CD4-positive, alpha-beta T cell treated with Interleukin-17A for 1 hour (primary cell): ENCODE measurements at places on chromosomes 7 and 10.

DNA sequence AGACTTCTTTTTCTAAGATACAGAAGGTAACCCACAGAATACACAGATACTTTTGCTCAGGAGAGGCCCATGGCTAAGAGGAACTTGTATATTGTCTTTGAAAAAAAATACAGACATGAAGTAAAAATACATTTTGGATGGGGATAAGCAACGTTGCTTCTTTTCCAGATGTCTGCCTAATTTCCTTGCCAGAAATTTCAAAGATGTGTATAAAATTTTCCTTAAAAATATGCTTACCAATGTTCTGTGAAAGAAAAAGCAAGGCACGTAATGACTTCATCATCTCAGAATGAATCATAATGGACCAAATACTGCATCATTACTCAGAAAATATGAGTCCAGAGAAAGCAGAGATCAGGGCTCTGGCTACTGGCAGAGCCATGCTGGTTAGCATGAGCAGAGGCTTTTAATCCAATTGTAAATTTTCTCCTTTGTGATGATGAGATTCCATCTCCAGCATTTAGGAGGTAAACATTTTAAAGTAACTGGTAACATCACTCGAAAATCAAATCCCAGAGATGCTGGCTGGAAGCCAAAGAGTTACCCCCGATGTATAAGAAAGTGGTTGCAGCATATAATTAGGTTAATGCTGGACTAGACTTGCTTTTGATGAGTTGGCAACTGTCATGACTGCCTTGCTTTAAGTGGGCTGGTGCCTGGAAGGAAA is 272.5 kb downstream of the SEMA3A start:
- no peak for DNase-seq

DNA sequence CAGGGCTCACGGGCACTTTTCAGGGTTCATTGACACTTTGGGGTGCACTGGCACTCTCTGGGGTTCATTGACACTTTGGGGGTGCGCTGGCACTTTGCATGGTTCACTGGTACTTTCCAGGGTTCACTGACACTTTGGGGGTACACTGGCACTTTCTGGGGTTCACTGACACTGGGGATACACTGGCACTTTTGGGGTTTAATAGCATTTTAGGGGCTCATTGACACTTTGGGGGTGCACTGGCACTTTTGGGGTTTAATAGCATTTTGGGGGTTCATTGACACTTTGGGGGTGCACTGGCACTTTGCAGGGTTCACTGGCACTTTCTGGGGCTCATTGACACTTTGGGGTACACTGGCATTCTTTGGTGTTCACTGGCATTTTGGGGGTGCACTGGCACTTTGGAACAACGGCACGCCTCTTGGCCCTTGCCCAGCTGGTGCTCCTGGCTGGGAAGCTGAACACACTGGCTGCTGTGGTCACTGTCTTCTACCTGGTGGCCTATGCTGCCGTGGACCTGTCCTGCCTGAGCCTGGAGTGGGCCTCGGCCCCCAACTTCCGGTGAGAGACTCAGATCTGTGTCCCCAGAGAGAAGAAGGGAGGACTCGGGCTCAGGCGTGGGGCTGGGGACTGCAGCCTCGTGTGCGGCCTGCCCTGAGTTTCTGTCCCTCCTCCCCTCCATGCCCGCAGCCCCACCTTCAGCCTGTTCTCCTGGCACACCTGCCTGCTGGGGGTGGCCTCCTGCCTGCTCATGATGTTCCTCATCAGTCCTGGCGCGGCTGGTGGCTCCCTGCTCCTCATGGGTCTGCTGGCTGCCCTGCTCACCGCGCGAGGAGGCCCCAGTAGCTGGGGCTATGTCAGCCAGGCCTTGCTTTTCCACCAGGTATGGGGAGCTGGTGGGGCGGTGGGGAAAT is 6.2 kb upstream of the TRIP6 start:
- DNase-seq = no peak

DNA sequence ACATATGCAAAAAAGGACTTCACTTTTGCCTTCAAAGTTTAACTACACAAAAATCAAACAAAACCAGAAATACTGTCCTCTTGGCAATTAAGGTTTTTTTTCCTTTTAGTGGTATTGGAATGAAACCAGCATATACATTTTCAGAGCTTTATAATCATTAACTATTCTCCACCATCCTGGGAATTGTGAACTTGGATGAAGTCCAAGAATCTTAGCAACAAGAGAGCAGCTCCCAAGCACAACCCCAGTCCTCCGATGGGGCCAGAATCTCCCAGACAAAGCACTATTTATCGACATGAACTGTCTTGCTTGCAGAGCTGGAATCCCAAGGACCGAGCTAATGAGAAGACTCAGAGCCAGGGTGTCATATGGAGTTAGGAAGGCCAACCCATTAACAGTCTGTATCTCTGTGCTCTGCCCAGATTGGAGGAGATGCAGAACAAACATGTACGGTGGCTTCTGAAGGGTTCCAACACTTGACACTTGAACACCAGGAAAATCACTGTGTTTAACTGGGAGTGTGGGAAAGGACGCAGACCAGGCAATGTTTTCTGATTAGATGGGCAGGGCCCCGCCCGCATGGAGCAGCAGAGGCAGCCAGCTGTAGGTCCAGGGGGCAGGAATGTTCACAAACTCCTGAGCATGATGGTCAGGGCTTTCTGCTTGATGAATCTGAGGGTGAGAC is 35.5 kb downstream of the PPP1R3C start:
- no peak for DNase-seq

- no peak for DNase-seq
These were observed 200.0 kb upstream of the MKI67 start for GRCh38 chr10:128326251-128326650.

DNA sequence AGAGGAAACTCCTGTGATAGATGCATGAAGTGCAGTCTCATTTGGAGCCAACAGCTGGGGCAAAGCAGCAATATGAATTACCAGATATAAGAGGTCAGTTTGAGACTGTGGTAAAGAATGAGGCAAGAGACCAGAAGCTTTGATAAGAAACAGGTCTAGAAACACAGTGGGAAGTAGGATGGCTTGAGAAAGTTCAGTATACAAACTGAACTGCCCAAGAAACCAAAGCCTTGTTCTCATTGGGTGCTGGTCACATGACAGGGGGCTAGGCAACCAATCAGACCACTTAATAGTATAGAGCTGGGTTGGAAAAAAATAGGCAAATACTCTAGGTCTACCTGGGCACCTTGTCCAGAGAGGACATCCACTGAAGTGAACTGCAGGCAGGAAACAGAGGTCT is 46.2 kb upstream of the PLCE1 start:
- no peak for DNase-seq

GRCh38 chr10:118003126-118003525 is 43.6 kb downstream of the RAB11FIP2 start:
- DNase-seq = no peak
